ENCODE measurements at places on chromosomes 7 and 10.

DNA sequence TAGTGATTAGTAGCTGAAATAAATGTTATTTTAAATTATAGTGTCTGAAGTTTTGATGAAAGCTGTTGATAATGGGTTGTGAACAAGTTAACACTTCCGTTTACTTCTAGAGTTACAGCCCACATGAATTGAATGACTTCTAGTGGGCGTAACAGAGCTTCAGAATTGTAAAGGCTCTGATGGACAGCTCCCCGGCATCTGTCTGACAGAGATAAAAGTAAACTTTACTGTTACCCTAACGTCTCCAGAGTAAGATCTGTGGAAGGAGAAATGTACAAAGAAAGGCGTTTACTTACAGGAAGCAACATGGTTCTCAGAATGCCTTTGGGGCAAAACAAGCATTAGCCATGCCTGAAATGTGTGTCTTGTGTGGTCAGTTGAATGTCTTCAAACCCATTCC, 124.4 kb downstream of the ADARB2 start:
- DNase-seq: no peak

- DNase-seq: no peak
Observed at GRCh38 chr7:93862651-93863050, 27.9 kb downstream of the TFPI2 start.

- no peak for DNase-seq
Observed at GRCh38 chr10:131658476-131659110, 242.2 kb upstream of the PPP2R2D start.

DNA sequence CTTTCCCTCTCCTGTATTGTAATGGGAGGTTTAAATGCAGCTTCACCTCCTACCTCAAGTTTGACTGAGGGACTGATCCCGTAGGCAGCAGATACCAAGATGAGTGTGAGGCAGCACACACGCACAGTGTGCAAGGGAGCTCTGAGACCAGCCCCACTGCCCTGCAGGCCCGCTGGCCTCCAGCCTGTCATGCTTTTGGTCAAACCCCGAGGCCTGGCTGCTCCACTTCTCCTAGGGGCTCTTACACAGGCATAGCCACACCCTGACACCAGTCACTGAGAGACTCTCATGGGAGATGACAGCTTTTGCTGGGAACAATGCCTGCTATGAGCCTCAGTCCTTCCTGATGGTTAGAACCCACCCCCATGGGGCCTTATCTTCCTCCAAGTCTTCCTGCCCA, 27.6 kb downstream of the DRGX start:
- DNase-seq: no peak

- DNase-seq: no peak
Observed at GRCh38 chr7:34078864-34079263, 173.5 kb downstream of the BMPER start.

- DNase-seq: no peak
Observed at GRCh38 chr10:79176949-79177602, 108.3 kb downstream of the ZMIZ1 start.

GRCh38 chr7:149229526-149229925, 9.9 kb upstream of the ZNF212 start:
- DNase-seq: no peak

GRCh38 chr10:44105696-44106095, 279.2 kb downstream of the CXCL12 start:
- DNase-seq: peak; percentile 29

- DNase-seq: no peak
Observed at GRCh38 chr7:127815631-127816145, 163.7 kb downstream of the SND1 start.

DNA sequence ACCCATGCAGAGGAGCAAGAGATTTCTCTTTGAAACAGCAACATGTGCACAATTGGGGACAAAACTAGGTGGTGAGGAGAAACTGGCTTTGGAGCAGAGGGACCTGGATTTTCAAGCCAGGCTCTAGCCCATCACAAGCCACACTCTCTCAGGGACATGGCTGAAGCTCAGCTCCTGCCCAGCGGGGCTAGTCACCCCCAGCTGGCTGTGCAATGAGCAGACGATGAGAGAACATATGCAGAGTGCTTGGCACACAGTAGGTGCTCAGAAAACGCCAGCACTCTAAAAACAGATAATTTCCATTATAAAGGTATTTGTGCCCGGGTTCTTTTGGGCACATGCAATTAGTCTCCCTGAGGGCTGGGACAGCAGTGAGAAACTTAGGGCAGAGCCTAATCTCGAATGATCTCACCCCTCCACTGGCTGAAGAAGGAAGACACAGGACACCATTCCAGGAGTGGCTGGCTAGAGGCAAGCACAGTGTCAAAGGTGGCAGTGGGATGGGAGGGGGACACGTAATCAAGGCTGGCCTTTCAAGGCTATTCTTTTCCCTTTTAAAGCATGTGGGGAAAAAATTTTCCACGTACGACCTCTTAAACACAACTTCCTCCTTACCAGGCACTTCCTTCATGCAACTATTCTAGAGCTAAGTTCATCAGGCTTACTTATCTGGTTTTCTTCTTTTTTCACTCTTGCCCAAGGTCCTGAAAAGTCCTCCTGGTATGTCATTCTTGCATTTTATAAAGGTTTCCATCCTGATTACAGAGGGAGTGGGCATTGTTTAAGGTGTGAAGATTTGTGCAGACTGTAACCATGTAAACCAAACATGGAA, 15.1 kb downstream of the FAM53B start:
- no peak for DNase-seq

DNA sequence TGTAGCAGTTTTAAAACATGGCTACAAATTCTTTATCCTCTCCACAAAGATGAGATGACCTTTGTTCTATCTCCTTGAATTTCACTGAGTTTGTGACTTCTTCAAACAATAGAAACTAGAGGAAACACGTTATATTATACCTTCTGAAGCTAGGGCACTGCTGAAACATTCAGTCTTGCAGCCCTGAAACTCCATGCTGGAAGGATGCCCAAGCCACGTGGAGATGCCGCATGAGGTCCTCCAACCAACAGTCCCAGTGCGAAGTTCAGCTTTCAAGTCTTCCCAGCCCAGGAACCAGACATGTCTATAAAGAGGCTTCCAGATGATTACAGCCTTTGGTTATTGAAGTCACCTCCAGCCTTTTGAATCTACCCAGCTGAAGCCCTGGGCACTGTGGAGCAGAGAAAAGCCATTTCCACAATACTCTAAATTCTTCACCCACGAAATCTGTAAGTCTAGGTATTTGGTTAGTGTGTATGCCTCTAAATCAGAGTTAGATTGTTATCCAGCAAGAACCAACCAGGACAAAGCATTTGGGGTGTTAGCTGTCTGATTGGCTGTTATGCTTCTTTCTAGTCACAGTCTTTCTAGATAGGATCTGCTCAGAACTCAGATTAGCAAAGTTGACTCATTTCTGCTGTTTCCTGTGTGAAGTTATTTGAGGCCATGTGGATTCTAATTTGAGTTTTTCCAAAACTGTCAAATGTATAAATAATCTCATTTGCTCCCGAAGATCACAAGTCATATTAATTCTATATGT, 186.5 kb upstream of the TMEM72 start:
- peak; percentile 62 for DNase-seq

DNA sequence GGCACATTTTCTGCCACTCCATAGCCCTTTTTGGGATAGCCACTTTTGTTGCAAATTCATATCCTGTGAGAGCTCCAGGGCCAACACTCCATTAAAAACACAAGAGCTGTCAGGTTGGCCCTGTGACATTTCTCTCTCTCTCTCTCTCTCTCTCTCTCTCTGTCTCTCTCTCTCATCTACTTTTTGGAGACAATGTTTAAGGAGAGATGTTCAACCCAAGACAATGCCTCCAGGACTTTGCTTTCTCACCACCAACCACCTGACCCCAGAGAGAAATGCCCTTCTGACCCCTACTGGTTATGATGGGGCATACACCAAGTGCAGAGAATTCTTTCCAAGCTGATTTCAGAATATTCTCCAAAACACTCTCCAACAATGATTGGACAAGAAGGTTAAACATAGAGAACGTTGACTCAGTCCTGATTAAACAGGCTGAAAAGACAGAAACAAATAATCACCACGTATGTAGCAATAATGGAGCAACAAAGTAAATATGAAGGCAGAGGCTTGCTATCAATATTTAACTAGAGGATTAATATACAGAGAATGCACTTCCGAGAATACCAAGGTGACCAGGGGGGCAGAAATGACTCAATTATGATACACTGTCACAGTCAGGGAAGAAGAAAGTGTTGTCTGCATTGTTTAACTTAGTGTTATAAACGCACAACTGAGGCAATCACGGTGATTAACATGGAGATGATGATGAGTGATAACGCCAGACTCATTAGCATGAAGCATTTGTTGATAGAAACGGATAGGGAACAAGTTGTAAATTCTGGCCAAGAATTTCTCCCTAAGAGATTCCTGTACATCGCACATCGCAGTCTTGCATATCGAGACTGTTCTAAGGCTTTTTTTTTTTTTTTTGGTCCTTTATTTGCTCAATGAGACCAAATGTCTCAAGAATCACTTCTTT, 178.5 kb downstream of the NRP1 start:
- no peak for DNase-seq

DNA sequence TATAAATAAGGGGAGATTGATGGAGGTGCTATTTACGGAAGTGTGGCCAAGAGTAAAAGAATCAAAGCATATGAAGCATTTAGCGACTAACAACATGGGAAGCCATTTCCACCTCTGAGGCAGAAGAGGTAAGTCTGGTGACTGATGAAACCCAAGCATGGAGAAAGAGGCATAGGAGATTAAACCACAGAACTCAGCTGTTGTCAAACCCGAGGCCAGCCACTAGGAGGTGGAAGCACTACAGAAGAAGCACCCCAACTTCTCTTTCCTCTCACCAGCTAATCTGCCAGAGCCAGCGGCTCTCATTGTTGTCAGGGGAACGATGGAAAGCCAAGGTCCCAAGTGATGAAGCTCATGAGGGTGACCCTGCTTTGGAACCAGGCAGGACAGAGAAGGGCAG, 19.6 kb upstream of the CNTNAP2 start:
- no peak for DNase-seq

GRCh38 chr7:17988141-17988540, 39.5 kb downstream of the PRPS1L1 start:
- DNase-seq: no peak

- DNase-seq: peak; percentile 94
Observed at GRCh38 chr7:26705567-26705966, 158.8 kb downstream of the SKAP2 start.

DNA sequence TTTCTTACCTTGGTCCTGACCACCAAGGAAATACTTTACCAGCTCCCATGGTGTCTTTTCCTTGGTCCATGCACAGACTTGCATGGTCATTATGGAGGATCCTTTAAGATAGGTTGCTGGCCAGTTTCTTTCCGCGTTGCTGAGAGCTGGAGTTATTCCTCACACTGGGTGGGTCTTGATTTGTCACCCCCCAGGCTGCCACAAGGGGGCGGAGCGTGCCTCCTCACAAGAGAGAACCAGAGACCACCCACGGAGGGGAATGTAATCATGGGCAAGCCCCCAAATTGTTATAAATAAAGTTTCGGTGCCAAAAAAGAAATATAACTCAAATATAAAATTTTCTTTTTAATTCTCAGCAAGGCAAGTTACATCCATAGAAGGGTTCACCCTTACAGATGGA, 10.5 kb upstream of the TRIM24 start:
- DNase-seq: no peak

DNA sequence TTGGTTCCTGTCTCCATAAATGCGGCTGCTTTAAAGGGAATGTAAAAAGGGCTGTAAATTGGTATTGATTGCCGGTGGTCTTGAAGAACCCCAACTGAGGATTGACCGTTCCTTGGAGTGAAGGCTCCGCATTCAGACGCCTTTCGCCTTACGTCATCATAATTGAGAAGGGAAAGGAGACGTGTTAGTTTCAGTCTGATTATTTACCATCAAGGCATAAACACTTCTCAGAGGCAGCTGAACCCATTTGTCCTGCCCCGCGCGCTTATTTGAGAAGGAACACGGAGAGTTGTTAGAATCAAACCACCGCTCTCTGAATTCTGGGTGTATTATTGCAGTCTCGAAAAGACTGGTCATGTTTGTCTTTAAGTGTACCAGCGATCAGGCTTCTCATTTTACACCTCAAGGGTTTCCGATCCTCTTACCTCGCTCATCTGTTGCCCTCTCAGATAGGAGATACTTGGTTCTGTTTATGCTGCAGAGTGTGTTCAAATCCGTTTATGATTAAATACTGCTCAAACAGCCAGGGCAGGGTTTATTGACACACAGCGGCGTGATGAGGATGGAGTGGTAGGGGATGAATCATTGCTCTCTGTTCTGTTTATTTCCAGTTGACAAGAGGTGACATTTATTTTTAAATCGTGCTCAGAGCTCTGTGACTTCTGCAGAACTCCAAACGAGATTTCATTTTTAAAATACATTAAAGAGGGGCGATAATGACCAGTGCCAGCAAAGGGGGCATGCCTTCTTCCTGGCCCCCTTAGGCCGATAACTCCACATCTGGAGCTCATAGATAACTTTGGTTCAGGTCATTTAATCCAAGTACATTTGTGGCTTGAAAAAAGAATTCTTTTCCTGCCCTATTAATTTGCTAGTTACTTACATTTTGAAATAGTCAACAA, 30.4 kb downstream of the FOXK1 start:
- no peak for DNase-seq

DNA sequence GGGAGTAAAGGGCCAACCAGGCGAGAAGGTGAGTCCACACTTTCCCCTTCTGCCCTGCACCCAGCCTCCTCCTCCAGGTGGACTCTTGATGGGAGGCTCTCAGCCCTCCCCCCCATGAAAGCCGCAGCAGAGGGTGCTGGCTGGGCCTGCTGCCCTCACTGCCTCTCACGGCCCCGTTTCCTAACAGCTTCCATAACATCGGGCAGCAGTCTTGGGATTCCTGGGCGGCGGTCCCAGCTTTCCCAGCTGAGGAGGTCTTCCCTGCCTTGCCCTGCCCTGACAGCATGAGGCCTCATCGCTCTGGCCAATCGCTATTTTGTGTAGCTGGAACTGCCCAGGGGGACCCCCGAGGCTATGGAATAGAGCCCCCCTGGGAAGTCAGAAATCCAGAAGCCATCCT, 76.3 kb downstream of the COL13A1 start:
- no peak for DNase-seq

- no peak for DNase-seq
Observed at GRCh38 chr10:2989292-2989947, 77.9 kb upstream of the PFKP start.

DNA sequence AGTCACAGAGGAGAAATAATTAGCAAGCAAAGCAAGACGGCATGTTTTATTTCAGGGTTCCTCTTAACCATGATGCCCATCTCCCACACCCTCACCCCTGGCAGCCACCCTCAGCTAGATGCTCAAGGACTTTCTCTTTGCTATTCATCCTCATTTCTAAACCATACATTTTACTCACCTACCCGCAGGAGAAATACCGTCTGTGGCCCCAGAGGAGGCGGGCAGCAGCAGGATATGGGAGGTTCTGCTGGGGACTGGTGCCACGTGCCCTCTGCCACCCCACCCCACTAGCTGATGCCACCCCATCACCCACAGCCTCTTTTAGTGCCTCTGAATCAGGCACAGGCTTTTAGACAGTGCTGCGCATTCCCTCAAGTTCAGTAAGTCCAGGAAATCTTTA, 168.7 kb upstream of the ITGB1 start:
- DNase-seq: no peak

DNA sequence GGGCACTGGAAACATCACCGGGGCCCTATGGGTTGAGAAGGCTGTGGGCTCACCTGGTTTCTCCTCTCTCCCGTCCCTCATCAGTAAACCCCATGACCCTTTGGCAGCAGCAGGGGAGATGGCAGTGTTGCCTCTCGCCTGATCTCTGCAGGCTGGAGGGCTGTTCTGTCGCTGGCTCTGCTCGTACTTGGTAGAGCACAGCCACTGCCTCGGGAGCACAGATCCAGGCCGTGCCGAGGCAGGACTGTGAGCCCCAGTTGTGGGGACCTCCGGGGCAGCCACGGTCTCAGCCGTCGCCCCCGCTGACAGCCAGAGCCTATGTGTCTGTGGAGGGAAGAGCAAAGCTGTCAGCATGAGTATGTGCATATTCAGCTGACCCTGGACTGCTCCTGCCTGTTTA, 94.9 kb downstream of the PTPRE start:
- DNase-seq: no peak
